Amniotic stem cell (primary cell): ENCODE measurements at places on chromosomes 12 and 14.

GRCh38 chr14:97602438-97603117 lies 805.4 kb downstream of the VRK1 start:
- DNase-seq: no peak

DNA sequence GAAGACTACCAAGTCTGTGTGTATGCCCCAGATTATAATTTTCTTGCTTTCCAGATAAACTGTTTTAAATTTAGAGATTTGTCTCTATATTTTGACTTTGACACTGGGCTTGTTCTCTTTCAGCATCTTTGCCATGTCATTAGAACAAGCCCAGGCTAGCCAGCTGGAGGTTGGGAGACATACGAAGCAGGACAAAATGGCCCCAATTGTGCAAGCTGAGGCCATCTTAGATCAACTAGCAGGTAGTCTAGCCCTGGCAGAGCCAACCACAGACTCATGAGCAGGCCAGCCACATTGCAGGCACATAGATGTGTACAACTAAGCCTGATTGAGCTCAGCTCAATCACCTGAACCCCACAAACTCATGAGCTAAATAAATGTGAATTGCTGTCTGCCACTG lies 321.4 kb downstream of the ATP23 start:
- no peak for DNase-seq

- DNase-seq: no peak
Measured at GRCh38 chr14:32230695-32231280, 27.7 kb upstream of the RNU6-8 start.

GRCh38 chr12:103811791-103812190 lies 29.2 kb downstream of the NT5DC3 start:
- DNase-seq: no peak

DNA sequence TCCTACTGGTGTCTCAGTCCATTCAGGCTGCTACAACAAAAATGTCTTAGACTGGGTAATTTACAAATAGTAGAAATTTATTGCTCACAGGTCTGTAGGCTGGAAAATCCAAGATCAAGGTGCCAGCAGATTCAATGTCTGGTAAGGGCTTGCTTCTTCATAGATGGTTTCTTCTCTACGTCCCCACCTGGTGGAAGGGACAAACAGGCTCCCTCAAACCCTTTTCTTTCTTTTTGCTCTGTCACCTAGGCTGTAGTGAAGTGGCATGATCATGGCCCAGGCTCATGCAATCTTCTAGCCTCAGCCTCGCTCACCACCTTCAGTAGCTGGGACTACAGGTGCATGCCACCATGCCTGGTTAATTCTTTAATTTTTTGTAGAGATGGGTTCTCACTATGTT lies 106.8 kb upstream of the RPH3A start:
- no peak for DNase-seq

- DNase-seq: no peak
Measured at GRCh38 chr12:82671673-82672195, 15.0 kb upstream of the TMTC2 start.

DNA sequence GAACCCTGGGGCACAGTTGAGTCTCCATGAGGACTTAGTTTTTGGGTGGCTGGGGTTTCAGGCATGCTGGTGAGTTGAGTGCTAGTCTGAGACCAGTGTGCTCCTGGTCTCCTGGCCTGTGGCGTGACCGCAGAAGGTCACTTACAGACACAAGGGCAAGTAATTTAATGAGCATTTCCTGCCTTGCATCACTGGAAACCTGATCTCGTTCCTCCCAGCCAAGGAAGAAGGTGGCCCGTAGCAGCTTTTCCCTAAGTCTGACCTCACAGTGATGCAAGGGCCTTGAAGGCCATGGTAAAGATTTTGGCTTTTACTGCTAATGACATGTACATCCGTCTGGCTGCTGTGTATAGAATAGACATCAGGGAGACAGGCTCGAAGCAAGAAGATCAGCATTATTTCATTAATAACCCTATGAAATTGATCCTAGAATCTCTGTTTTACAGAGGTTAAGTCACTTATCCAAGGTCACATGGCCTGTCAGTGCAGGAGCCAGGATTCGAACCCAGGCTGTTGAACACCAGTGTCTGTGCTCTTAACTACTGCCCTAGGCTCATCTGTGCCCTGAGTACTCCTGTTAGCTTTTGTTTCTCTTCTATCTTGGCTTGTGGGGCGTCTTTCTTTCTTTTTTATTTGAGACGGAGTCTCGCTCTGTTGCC lies 4.6 kb downstream of the TMEM120B start:
- no peak for DNase-seq

DNA sequence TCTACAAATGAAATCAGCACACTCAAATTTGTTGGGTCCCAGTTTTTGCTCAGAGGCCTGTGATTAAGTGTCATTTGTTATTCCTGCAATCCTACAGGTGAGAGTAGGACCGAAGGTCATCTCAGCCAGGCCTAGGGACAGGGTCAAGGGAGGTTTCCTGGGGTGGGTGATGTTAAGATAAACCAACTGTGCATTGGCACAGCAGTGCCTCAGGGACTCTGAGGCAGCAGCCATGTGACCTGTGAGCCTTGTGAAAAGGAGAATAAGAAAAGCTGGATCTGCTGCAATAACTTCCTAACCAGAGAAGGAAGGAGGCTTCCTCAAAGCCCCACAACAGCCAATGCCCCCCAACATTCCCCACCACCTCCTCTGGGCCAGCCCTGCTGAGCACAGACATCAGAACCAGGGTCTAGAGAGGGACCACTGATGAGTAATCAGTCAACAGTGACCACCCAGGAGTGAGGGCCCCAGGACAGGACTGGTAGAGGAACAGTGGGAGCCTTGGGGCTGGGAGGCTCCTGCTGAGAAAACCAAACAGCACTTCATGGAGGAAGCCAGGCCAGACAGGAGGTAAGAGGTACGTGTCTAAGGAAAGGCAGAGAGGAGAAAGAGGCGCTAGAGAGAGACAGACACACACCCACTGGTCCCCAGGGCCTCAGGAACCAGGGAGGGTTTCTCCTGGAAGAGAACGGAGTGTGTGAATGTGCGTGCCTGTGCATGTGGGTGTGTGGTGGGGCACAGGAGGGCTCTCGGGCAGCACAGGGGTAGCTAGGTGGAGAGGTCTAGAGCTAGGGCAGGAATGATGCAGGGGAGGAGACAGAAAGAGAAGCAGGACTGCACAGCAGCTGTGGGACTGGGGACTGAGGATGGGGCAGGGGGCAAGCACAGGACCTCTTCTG lies 82.4 kb downstream of the ITPK1 start:
- DNase-seq: no peak

- no peak for DNase-seq
Measured at GRCh38 chr14:28773861-28774691, 7.5 kb downstream of the FOXG1 start.

- no peak for DNase-seq
Measured at GRCh38 chr12:2137711-2138110, 84.9 kb downstream of the CACNA1C start.

- DNase-seq: no peak
Measured at GRCh38 chr12:92582893-92583292, 119.9 kb upstream of the PLEKHG7 start.

- DNase-seq: no peak
Measured at GRCh38 chr14:55914771-55915170, 203.4 kb upstream of the PELI2 start.

DNA sequence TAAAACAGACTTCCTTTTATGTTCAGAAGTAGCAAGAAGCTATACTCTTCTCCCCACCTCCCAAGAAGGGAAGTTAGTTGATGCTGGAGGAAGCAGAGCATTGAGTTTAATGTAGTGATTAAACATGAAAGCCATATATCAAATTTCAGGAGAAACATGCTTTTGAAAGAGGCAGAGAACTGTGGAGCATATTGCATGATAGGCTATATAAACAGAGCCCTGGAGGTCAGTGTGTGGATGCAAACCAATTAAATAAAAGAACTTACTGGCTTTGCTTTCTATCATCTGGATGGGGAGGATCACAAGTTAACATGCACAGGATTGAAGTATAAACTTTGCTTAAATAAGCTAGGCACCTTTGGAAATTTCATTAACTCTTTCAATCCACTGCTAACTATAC lies 94.1 kb downstream of the MSRB3 start:
- DNase-seq: no peak
